Right atrium auricular region (tissue), 2 donors: ENCODE measurements at places on chromosomes 12 and 14. TPM values are rescaled to one million over a fixed set of nuclear protein-coding genes. Genes with fewer than 3 reads are reported as not detected.

The ANKS1B gene
- total RNA-seq = 2.4 TPM

The COL2A1 gene
- total RNA-seq = not detected

GRCh38 chr14:24139272-24139934, 2.0 kb downstream of the EMC9 start:
- DNase-seq = no peak
- H3K36me3 ChIP-seq = peaks cover 19% of the 10 kb centered on the region
- H3K27me3 ChIP-seq = no peaks in the 10 kb centered on the region
- H3K27ac ChIP-seq = no peak overlapping the region

The KERA gene
- not detected for total RNA-seq

DNA sequence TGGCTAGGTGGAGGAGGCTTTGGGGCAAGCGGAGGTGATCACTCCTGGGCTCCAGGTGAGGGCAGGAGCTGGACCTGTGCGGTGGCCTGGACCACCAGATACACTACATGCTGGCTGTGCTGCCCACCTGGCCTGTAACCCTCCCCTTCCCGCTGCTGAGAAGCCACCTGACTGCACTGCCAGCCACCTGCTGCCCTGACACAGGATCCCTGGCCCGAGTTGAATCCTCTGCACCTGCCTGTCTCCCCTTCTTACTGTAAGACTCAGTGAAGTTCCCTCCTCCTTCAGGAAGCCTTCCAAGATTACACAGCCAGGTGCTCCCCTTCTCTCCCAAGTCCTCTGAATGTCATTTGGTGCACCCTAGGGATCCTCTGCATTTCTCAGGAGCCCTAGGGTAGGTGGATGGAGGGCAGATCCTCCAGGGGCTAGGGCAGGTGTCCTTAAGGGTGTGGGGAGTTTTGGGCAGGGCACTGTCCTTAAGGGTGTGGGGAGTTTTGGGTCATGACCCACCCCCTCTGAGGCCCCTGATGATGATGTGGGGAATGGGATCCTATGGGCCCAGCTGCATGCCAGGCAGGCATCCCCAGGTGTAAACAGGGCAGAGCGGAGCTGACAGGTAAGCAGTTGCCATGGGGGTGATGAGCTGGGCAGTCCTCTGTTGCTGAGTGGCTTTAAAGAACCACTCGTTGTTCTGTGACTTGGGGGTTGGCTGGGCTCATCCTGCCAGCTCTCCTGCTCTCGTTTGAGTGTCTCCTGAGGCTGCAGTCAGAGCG, 6.7 kb upstream of the MTA1 start:
- no peak overlapping the region for H3K27ac ChIP-seq
- H3K27me3 ChIP-seq = no peaks in the 10 kb centered on the region
- H3K4me3 ChIP-seq = no peak overlapping the region
- H3K36me3 ChIP-seq = no peaks in the 10 kb centered on the region
- no peak for DNase-seq

The WNT5B gene
- total RNA-seq = 1.5 TPM

- DNase-seq = no peak
- no peaks in the 10 kb centered on the region for H3K27me3 ChIP-seq
- no peak overlapping the region for H3K4me3 ChIP-seq
- no peaks in the 10 kb centered on the region for H3K4me1 ChIP-seq
- H3K36me3 ChIP-seq = peaks cover 9% of the 10 kb centered on the region
Measured at GRCh38 chr12:71752891-71753290, 1.8 kb upstream of the RAB21 start.

DNA sequence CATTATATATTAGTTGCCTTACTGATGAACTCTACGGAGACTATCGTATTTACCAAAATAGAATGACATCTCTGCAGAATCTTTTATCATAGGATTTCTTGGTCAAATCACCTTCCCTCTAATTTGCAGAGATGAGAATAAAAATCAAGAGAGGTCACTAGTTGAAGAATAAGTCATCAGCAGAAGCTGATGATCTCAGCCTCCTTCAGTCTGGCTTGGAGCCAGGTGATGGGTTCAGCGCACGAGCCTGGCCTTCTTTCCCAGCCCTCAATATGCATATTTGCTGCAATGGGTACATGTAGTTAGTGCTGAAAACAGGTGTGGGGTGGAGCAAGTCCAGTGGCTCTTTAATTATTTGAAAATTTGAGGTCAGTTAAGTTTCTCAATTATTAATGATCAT, 19.2 kb upstream of the EMP1 start:
- DNase-seq = no peak
- H3K4me3 ChIP-seq = no peak overlapping the region
- no peak overlapping the region for H3K27ac ChIP-seq
- H3K4me1 ChIP-seq = peaks cover 48% of the 10 kb centered on the region

DNA sequence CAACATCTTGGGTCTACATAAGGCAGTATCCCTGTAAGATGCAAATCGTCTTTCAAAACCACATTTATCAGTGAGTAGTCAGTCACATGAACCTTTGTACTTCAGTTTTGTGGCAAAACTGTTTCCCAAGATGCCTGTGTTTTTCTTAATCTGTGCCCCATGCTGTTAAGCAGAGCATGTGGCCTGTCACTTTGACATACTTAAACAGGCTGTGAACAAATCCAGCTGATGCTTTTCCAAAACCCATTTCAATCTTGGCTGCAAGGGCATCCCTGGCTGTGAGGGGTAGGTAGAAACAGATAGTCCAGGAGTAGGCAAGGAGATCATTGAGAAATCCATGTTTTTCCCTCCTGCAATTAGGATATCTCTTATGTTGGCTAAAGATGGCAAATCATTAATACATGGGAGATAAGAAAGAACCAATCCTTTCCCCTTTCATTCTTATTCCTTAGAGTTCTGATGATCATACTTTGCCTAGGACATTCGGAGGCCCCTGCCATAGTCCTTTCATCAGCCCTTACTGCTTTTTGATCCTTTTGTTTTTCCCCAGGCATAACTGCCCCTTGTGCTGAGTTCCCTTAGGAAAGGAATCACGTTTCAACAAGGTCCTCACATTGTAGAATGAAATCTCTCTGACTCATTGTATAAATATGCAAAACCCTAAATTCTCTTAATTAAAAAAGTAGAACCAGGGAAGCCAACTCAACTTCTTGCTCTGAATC, 121.1 kb upstream of the EEA1 start:
- H3K4me1 ChIP-seq = no peaks in the 10 kb centered on the region
- H3K4me3 ChIP-seq = no peak overlapping the region
- H3K27me3 ChIP-seq = no peaks in the 10 kb centered on the region
- no peak for DNase-seq
- no peaks in the 10 kb centered on the region for H3K36me3 ChIP-seq

DNA sequence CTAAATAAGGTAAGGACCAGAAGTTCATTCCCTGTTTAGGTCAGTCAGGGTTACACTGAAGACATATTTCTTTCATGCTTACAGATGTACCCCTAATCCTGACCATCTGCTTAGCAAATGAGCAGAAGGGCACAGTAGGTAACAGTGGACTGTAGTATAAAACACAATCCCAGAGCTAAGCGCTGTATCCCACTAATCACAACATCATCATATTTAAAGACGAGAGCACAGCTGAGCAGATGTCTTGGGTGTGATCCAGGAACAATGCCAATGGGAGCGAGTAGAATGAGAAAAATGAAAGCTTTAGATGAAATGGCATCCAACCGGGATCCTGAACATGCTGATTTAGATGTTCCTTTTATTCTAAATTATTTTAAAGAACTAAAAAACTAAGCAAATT, 213.4 kb downstream of the CCER1 start:
- DNase-seq = no peak
- no peaks in the 10 kb centered on the region for H3K27me3 ChIP-seq
- H3K36me3 ChIP-seq = no peaks in the 10 kb centered on the region
- no peaks in the 10 kb centered on the region for H3K4me1 ChIP-seq
- no peak overlapping the region for H3K27ac ChIP-seq

The G2E3 gene
- 4.5 TPM for total RNA-seq

The KSR2 gene
- total RNA-seq = 0.08 TPM

- no peak overlapping the region for H3K4me3 ChIP-seq
- peaks cover 29% of the 10 kb centered on the region for H3K36me3 ChIP-seq
- no peaks in the 10 kb centered on the region for H3K27me3 ChIP-seq
- no peaks in the 10 kb centered on the region for H3K4me1 ChIP-seq
- no peak overlapping the region for H3K27ac ChIP-seq
Measured at GRCh38 chr12:56998981-56999380, 7.4 kb downstream of the ZBTB39 start.

DNA sequence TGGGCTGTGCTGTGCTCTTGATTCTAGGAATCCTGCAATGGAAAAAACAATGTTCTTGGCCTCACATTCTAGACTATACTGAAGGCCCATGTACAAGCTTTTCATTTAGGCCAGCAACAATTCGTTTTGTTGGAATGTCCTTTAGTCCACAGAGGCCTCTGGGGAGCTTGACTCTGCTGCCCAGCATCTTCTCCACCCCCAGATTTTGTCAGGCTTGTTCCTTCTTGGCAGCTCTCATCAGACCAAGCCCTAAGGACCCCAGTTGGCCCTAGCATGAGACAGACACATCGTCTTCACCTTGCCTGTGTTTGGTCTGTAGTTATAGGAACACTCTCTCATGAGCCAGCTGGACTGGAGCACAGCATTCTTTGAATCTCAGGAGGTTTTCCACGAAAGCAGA, 300.1 kb downstream of the VRK1 start:
- no peaks in the 10 kb centered on the region for H3K27me3 ChIP-seq
- no peaks in the 10 kb centered on the region for H3K4me1 ChIP-seq
- no peak overlapping the region for H3K4me3 ChIP-seq
- DNase-seq = no peak
- no peak overlapping the region for H3K27ac ChIP-seq

DNA sequence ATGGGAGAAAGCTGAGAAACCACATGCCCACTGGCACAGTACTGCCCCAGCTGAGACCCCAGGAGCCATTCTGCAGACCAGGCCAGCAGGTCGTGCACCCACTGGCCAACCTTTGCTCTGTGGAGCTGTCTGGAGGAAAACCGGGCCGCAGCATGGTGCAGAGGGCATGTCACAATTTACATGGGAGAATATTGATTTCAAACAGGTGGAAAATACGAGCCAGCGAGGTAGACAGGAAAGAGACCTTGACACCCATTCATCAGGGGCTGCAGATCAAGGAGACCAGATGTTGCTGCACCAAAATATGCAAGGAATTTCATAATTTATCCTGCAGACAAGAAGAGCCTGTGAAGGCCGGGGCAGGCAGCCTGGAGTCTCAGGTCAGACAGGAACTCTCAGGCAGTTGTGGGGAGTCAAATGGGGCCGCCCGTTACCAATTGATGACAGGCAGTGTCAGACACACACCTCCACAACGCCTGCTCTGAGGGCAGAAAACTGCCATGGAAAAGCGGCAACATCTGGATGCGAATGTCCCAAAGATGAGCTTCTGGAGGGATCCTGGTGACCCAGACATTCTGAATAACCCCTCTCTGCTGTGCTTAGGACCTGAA, 74.6 kb upstream of the BCL11B start:
- H3K27ac ChIP-seq = no peak overlapping the region
- H3K36me3 ChIP-seq = no peaks in the 10 kb centered on the region
- H3K27me3 ChIP-seq = no peaks in the 10 kb centered on the region
- no peak for DNase-seq
- H3K4me1 ChIP-seq = no peaks in the 10 kb centered on the region
- H3K4me3 ChIP-seq = no peak overlapping the region

The KRT4 gene
- total RNA-seq = not detected
